HFF-Myc (cell line): ENCODE measurements at places on chromosomes 16 and 17.

- no peak for DNase-seq
Observed at GRCh38 chr16:57882792-57883191, 80.5 kb upstream of the KIFC3 start.

DNA sequence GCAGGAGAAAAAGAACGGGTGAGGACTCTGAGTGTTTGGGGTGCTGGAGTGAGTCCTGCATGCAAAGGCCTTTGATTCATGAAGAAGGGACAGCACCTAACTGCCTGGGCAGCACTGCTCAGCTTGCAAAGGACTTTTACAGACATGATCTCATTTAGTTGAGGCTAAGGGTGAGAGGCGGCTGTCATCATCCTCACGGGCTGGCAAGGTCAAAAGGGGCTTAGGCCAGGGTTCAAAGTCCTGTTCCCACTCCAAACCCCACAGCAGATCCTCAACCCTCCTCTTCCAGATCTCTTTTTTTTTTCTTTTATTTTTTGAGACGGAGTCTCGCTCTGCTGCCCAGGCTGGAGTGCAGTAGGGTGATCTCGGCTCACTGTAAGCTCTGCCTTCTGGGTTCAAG, 4.8 kb downstream of the RHBDF2 start:
- DNase-seq, result no peak

DNA sequence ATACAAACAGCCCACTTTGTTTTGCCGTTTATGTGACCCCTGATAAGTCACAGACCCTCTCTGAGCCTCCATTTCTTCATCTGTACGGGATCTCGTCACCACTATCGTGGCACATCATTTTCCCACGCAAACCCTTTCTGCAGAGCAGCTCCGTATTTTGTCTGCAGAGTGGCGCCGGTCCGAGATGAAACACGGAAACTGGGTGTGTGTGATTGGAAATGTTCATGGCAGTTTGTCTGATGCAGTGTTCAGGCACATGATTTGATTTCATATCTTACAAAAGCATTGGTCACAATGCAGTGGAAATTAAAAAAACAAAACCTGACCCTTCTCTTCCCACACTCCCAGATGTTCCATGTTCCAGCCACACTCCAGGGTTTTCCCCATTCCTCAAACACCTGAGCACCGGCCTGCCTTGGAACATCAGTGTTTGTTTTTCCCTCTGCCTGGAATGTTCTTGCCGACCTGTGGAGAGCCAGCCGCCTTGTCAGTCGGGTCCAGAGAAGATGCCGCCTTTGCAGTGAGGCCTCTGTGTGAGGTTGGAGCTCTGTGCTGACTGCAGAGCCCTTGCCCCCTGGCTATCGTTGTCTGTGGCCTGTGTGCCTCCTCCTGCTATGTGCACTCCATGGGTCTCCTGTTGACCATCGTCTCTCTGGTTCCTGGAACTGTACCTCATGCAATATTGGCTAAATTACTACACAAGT, 39.2 kb downstream of the NT5M start:
- DNase-seq, result no peak

GRCh38 chr17:39200070-39200879, at the start of gene RPL19:
Gene RPL19, plus strand, starts transcription at chr17:39200283. Its CDS starts 62 bp downstream, at chr17:39200345.
- DNase-seq, result no peak

GRCh38 chr16:84380405-84380804, 12.1 kb downstream of the ATP2C2 start:
- DNase-seq, result no peak

GRCh38 chr16:88830258-88830657, 18.5 kb upstream of the APRT start:
- no peak for DNase-seq

DNA sequence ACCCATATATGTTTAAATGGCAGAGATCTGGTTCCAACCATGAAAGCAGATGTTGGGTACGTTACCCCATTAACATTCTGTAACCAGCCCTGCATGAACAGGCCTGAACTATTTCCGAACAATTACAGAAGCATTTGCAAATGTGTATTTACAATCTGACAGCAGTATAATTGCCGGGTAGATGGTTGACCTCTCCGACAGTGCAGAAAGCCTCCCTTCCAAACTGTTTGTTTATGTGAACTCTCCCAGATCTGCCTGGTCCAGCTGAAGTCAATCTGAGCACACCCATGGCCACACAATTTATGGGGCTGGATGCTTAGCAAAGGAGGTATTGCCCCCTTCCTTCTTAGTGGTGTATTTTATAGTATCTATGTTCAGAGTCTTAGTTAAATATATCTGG, 21.8 kb downstream of the NUDT7 start:
- DNase-seq, result no peak

DNA sequence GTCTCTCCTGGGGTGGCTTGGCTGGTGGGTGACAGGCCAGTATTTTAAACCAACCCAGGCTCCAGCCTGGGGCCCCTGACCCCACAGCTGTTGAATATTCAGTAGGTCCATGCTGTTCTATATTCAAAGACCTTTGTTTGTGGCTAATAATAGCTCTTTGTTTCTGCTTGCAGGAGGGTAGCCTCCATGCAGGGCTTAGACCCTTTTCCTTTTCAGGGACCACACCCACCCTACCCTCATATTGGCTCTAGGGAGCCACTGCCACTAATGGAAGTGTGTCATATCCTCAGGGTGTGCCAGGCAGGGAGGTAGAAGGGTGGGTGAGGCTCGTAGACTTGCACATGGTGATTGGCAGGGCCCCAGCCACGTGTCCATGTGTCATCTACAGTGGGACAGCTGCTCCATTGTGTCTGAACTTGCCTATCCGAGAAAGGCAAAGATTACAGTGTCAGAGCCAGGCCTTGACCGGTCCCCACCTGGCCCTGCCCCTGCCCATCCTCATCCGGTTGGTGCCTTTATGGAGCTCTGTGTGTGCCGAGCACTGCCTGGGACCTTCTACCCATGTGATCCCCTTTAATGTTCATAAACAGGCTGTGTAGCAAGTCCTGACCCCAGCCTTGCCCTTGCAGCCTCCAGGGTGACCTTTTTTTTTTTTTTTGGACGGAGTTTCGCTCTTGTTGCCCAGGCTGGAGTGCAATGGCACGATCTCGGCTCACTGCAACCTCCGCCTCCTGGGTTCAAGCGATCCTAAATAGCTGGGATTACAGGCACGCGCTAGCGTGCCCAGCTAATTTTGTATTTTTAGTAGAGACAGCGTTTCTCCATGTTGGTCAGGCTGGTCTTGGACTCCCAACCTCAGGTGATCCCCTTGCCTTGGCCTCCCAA, 22.1 kb downstream of the TMC7 start:
- DNase-seq, result no peak

- DNase-seq, result peak; percentile 14
Observed at GRCh38 chr16:50671644-50672260, 9.4 kb downstream of the SNX20 start.

GRCh38 chr17:1179112-1179817, 516 bp downstream of the ABR start:
- no peak for DNase-seq

GRCh38 chr16:86893506-86893905, 315.2 kb downstream of the FOXL1 start:
- no peak for DNase-seq

- no peak for DNase-seq
Observed at GRCh38 chr17:58052945-58053715, 30.1 kb upstream of the DYNLL2 start.

DNA sequence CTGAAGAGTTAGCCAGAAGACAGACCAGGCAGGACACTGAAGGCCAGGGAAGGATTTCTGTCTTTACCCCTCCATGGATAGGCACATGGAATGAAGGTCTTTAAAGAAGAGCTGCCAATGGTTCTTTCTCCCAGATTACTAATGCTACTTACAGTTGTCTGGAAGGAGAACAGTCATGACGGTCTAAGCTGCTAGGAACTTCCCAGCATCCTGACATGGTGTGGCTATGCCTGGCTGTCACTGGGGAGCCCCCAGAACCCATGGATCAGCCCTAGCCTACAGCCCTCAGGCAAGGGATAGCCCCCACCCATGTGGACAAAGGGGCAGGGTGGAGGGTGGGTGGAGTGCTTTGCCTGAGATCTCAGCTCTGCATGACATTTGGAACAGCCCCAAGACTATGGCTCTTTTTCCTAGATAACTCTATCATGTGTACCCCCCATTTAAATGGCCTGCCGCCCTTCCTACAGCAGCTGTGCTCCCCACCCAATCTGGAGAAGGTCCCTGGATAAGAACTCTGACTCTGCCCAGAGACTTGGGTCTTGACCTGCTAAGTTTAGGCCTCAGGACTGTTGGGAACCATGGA, 9.2 kb upstream of the KAT7 start:
- DNase-seq, result no peak

GRCh38 chr17:75096082-75096625, 8.4 kb downstream of the SLC16A5 start:
- DNase-seq, result no peak

- no peak for DNase-seq
Observed at GRCh38 chr16:73413830-73414190, 365.9 kb upstream of the ZFHX3 start.

DNA sequence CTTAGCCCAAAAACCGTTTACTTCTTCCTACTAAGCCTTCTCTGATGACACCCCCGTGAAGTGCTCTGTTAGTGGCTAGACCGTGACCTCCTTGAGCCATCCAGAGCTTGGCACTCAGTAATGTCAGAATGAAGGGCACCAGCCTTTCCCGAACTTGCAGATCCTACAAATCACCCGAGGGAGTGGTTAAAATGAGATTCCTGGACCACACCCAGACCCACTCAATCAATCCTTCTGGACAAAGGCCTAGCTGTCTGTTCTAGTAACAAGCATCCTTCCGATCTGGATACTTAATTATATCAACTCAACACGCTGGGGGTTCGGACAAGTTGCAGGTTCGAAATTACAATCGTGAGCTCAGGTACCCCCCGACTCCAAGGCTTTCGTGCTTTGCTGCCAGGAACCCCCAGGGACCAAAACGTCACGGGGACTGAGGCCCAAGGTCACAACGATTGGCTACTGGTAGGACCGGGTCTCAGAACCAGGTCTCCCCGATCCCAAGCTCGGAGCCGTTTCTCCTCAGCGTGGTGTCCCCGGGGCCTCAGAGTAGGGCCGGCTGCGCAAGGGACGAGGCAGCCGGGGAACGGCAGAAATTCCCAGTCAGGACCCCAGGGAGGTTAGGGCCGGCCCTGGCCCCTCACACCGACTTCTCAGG, 527 bp downstream of the CIAPIN1 start:
- no peak for DNase-seq
